Endothelial cell of umbilical vein (primary cell): ENCODE measurements at places on chromosomes 2 and 18. TPM values are rescaled to one million over a fixed set of nuclear protein-coding genes. Genes with fewer than 3 reads are reported as not detected.

Gene RBM44
- 0.44 and 0.53 TPM in 2 replicates for total RNA-seq

DNA sequence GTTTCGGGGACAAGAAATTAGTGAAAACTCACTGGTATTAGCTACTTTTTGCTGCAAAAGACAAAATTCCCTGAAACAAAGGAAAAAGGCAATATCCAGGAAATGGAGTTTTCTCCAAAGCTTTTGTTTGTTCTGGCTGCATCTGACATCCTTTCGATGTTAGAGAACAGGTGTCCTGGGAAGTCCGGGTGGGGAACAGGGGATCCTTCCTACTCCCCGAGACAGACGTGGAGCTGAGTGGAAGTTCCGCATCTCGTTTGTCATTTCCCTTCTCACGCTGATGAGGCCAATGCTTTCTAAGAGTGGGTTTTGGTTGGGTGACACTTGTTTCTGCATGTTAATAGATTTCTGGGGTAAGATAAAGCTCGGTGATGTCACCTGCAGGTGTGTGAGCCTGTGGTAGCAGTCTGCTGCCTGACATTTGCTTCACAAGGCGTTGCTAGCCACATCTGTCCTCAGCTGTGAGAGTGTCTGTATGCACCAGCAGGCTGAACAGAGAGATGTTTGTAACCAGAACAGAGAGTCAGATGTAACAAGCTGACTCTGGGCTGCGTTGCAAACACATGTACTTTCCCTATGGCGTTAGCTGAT, 125.9 kb downstream of the ACOXL start:
- DNase-seq = no peak

- peak; percentile 50 for DNase-seq
These were observed 3.8 kb downstream of the GRB14 start for GRCh38 chr2:164617466-164617865.

Gene VRK2
- total RNA-seq = 35.2 and 42.0 TPM in 2 replicates

GRCh38 chr2:58428096-58429013, 187.2 kb upstream of the FANCL start:
- no peak for DNase-seq

DNA sequence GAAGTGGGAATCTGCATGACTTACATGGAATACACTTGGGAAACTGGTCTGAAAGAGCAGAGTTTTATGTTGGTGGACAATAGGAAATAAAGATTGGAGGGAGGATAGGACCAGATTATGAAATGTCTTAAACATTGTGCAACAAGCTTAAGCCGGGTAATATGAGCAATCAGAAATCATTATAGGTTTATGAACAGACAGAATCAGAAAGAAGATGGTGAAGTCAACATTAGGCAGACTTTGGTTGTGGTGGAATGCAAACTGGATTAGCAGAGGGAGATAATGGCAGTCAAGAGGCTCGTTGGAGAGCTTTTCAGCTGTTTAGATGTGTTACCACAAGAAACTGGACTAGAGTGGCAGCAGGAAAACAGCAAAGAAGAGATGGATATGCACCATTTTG, 43.5 kb downstream of the CRIM1 start:
- no peak for DNase-seq

Gene SP100
- 90.6 and 108 TPM in 2 replicates for total RNA-seq

- DNase-seq = no peak
These were observed 66.0 kb upstream of the KCTD1 start for GRCh38 chr18:26614374-26614773.

- peak; percentile 66 for DNase-seq
These were observed 461.1 kb upstream of the UBE2E3 start for GRCh38 chr2:180519276-180519675.

DNA sequence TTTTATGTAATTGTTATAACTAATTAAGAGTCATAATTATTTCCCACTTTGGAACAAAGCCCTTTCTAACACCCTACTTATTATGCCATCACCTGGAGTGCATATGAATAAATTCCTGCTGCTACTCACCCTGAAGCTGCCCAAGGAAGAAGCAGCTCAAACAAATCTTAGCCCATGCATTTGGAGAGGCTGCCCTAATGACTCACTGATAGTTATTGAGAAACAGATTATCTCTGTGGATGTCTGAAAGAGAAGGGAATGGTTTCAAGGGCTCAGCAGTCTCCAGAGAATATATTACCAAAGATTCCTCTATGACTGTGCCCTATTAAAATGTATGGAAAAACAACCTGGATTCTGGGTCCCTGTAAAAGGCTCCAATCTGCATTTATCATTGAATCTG, 81.0 kb downstream of the GPR39 start:
- no peak for DNase-seq
